ENCODE measurements at places on chromosomes 12 and 14.

- DNase-seq = no peak
Measured at GRCh38 chr12:75205558-75205957, 4.1 kb downstream of the KCNC2 start.

GRCh38 chr12:106914796-106915634, 40.7 kb upstream of the TMEM263 start:
- no peak for DNase-seq

- DNase-seq = no peak
Measured at GRCh38 chr12:459430-460258, at the start of gene B4GALNT3. B4GALNT3 (plus strand) TSS chr12:459939; CDS start chr12:460377, 438 bp downstream.

DNA sequence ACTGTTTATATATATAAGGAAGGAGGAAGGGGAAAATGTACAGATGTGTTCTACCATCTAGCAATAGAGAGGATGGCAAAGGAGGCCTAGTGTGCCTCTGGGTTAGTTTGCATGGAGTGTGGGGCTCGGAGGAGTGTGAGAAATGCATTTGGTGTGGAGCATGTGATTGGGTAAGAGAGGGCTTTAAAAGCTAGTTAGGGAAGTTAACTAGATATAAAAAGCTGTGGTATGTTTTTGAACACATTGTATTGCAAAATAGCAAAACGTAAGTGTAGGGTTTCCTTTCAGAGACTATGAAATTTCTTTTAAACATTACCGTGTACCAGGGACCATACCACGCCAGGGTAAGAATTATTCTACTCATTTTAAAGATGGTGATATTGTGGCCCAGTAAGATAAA, 53.3 kb upstream of the STXBP6 start:
- DNase-seq = no peak

GRCh38 chr14:84708865-84709264, 821.1 kb upstream of the FLRT2 start:
- no peak for DNase-seq

DNA sequence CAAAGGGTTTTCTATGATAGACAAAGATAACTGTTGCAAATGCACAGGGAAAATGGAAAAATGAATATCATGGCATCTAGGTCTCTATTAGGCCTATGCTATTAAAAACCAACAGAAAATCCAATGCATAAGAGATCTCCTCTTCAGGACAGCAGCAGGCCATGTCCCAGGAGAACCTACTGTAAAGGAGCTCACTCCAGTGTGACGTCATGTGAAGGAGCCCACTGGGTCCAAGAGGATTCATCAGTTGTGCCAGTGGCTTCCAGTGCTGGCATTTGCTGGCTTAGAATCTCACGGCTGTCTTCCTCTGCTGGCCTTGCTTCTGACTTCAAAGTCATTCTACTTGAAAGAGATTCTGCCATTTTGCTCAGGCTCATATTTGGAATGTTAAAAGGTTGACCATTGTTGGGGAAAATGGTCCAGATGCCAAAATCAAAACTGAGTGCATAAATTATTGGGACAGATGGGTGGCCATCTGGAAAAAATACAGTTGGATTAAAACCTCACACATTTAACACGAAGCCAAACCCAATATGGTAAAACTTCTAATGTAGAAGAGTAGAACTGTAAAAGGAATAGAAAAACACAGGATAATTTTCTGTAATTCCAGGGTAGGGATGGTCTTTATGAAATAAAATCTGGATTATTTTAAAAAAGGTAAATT, 75.4 kb upstream of the ARID2 start:
- DNase-seq = no peak

GRCh38 chr14:62304257-62304656, 542.0 kb downstream of the SNAPC1 start:
- DNase-seq = no peak
